NCI-H2171 treated with DMSO at 0.1 percent for 48 hours (cell line): ENCODE measurements at places on chromosomes 3 and 15.

GRCh38 chr15:34362047-34362773 lies 4.8 kb downstream of the LPCAT4 start:
- DNase-seq: no peak

- peak; percentile 80 for DNase-seq
Measured at GRCh38 chr3:58021072-58021959, 13.1 kb downstream of the FLNB start.

GRCh38 chr3:39261726-39262125 lies 18.1 kb downstream of the CX3CR1 start:
- DNase-seq: no peak

DNA sequence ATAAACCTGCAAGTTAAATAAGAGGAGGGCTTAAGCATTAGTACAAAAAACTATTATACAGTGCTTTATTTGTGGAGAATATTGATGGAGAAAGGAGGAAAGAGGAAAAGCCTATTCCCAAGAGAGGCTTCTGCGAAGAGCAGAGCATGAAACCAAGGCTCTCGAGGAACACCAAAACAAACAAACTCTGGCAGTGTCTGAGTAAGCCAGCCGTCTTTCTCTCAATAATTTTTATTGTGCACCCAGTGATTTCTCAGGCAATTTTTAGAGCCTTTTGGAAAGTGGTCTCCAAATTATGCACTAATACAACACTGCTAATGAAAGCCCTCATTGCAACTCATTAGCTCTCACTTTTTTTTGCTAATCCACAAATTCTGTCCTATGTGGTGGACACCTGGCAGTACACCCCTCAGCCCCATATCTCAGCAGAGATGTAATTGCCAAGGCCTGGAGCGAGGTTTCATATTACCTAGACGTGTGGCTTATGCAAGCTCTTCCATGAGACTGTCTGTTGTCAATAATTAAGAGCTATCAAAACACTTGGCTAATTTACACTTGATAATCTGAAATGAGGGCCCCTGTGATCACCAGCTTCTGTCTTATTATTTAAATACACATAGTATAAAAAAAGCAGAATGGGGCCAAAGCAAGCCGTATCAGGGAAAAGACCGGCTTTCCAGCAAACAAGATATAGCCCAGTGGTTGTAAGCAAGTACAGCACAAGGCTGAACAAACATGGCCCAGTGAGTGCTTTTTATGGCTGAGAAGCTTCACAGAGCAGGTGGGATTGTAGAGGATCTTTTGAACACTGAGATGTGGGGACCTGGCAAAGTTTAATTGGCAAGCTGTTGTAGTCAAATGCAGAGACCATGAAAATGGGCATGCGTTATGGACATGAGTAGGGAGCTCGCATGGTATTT lies 216.9 kb downstream of the ROBO2 start:
- DNase-seq: peak; percentile 95

DNA sequence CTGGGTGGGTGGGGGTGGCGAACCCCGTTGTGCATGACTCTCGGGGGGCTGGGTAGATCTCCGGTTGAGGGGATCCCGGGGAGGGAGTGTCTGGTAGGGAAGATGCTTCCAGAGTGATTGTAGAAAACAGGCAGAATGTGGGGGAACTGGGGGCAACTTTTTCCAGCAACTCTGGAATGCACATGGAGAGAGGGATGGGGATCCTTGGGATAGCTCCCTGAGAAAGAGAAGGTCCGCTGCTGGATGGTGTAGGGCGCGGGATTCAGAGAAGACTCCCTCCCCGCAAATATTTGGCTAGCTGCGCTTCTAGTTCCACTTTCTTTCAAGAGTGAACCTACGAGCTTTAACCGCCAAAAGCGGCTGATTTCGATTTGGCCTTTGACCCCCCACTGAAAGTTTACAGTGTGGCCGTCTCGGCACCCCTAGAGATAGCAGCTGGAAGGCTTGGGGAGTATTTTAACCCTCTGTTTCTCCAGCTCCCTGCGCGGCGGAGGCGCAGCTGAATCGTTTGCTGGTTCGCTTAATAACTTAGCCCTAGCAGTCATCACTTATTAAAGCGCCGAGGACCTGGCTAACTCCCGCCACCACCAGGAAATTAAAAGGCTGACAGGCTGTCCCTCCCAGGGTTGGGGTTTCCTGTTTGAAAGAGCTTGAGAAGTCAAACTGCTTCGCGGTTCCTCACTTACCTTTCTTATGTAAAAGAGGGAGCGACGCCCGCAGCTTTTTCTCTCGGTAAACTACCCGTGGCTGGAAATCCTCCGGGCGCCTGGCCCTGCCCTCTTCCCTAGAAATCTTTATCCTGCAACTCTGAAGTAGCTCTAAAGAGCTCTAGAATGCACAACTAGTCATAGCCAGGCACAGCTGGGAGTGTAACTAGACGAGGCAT lies 1.2 kb downstream of the PHLDB2 start:
- DNase-seq: peak; percentile 74

DNA sequence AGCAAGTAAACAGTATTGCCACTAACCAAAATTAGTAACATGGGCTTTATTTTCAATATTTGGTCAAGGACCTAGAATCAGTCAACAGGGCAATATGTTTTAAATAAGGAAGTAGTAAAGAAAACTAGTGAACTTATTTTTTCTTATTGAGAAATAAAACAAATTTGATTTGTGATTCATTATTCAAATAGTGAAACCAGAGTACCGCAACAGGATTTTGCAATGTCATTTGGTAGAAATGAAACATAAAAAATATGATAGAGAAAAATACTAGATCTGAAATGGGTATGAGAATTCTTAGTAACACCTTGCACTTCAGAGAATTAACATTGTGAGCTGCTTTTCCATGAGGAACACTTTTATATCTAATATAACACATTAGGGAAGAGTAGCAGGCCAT lies 291.8 kb upstream of the GBE1 start:
- no peak for DNase-seq

DNA sequence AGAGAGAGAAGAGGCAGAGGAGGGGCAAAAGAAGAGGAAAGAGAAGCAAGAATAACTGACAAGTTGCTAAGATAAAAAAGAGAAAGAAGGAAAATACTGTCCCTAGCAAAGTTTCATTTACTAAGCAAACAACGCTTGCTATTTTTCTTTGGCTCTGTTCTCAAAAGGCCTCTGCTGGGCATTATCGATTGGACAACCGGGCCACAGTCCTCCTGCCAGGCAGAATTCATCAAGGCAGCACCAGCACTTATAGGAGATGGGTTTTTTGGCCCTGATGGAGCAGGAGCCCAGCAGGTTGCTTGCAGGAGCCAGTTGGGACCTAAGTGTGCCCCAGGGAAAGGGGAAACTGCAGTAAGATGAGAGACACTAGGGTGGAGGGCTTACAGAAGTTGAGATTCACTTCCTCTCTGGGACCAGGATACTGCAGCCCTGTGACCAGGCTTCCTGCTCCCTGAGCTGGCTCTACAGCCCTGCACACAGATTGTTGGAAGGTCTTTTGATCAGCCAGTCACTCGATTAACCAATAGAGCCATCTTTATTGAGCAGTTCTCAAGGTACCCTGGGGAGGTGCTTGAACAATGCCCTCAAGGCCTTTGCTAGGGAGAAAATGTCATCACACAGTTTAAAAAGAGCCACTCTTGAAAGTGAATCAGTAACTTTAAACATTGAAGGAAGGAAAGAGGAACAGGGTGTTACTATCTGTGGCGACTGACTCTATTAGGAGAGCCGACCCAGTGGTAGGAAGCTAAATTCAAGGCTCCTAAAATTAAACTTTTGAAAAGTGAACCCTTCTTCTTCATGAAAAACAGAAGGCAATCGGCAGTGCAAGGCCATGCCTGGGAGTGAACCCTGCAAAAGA lies 28.8 kb upstream of the GLCE start:
- no peak for DNase-seq

DNA sequence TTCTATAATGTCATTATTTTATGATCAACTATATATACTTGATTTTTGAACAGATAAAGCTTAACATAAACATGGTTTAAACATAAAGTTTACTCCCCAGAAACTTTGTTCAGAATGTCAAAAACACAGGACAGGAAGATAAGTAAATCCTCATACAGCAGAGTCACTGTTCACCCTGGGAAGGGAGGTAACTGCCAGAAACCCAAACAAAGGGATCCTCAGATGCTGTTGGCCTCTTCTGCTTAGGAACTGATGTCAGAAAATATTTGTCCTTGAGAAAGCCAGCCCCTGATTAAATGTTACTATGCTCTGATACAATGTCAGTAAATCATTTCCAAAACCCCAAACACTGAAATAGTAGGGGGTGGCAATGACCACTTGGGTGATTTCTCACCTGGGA lies 185.3 kb downstream of the TJP1 start:
- no peak for DNase-seq

DNA sequence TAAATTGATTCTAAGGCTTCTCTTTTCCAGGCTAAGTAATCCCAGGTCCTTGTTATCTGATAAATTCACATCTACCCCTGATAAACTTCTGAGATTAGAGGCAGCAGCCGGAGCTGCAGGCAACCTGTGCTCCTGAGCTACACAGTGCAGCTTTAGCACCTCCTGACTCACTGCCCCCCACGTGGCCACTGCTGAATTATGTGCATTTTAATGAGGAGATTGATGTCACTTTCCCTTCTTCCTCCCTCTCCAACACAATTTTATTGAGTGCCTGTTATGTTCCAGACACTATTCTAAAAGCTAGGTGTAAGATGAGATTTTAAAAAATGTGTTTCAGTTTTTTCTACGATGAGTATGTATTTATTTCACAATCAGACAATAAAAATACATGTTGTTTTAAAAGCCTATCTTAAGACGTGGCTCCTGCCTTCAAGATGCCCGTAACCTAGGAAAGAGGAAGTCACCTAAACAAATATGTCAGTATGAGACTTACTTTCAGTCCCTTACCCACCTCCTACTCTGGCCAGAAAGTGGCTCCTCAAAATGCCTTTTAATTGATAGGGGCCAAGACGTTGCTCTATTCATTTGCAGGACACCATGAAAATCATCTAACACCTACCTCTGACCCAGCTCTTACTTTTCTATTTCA lies 161.5 kb upstream of the PFN2 start:
- no peak for DNase-seq

DNA sequence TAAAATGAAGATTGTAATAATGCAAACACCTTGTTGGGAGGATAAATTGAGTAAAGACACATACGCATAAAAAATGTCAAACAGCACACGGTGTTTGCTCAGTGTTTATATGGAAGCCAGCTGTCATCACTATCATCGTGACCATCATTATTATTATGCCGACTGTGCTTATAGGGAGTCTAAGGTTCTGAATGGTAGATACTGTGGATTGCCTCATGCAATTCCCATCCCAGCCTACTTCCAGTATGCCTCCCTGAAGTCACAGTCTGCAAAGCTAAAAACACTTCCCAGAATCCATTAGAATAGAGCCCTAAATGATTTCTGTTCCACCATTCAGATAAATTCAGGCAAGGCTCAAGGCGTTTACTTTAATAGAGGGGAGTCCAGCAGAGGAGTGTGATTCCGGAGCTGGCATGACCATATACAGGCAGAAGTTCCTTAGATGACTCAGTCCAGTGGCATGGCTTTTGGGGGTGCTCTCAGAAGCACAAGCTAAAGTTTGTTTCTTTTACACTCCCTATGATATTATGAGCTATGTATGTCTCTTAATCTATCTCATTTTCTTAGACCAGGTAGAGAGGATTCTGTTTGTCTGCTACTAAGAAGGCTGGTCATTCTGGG lies 148.7 kb downstream of the MEX3B start:
- no peak for DNase-seq

DNA sequence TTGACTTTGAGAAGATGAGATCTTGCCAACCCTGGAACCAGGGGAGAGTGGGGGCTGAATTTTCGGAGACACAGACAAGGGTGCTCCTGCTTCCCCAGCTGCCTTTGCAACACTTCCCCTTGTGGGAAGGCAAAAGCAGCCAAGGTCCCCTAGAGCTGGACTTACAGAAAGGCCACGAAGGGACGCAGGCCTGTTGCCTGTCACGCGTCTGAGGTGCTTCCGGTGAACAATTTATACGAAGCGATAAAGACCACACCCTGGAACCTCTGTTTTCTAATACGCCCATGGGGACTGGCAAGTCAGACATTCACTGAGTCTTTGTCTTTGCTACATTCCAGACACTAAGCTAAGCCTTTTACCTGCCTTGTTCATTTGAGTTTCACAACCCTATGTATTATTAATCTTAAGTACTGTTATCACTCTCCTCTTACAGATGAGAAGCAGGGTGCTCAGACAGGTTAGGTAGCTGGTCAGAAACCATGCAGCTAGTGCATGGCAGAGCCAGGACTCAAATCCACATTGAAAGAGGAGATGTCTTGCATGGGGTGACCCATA lies 13.2 kb downstream of the MEGF11 start:
- DNase-seq: no peak

DNA sequence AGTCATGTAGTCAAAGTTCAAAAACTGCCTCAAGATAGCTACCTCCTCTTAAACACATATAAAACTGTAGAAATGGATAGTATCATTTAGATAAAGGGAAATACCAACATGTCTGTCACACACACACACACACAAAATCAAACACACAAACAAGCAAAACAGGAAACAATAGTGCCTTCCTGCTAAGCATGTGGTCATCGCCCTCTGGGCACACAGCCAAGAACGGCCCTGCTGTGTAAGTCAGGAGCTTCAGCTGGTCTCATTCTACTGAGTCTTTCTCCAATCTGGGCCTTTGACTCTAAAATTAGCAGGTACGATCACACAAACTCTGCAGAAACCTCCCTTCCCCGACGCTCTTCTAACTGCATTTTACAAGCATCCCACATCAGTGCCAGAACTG lies 272.2 kb upstream of the CHRNA7 start:
- no peak for DNase-seq

DNA sequence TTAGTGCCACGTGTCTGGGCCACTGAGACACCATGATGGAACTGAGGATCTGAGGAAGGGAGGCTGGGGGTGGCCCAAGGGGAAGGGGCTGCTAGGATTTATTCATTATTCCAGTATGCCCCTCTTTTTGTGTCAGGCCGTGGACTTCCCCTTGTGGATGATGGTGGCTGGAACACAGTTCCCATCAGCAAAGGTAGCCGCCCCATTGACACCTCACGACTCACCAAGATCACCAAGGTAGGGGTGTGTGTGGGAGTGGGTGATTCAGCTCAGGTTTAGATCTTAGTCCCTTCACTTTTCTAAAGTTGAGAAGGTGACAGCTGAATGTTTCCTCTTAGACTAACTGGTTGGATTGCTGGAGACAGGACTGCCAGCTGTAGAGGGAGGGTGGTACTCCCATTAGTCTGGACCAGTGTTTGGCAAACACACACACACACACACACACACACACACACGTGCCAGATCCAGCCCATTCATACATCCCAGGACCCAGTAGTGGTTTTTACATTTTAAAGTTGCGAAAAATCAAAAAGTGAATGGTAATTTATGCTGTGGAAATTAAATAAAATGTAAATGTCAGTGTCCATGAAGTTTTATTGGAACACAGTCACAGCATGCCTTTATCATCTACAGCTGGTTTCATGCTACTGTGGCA lies 11.4 kb downstream of the EIF4G1 start:
- no peak for DNase-seq

DNA sequence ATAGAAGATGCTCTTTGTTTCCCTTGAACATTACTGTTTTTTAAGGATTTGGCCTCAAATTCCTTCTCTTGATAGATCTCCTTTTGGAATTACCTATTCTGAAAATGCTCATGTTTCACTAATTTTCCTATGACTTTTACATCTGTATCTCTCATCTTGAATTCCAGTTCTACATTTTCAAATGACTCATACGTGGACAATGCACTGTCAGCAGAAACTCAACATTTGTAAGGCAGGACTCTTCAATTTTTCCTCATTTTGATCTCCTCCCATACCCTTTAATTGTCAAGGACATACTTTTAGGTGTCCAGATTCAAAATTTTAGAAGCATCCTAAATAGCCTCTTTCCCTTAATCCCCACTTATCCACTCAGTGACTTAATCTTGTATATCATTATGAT lies 341.0 kb upstream of the RASGRP1 start:
- DNase-seq: no peak

GRCh38 chr3:22893644-22894325 lies 309.3 kb upstream of the UBE2E2 start:
- no peak for DNase-seq
